ENCODE measurements at places on chromosomes 7 and 10.

DNA sequence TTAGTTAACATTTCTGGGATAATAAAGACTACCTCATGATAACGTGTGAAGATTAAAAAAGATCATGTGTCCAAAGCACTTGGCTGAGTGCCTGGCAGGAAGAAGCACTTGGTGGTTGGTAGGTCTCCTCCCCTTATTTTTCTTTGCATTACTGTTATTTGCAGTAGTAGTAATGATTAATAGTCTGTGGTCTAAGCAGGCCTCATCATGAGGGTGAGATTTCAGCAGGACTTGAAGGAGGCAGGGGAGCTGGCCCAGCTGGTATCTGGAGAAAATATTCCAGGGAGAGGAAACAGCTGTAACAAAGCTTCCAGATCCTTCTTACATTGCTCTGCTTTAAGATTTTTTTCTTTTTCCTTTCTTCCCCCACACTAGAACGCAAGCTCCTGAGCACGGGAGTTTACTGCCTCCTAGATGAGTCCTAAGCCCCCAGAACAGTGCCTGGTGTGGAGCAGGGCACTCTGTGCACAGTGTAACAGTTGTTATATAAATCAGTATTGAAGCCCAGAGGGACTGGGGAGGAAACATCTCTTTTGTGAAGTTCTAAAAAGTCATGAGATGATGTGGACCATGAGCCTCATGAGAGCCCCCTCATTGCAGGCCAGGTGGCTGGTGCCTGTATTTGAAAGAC lies 31.1 kb upstream of the RHEB start:
- DNase-seq, result peak; percentile 10

GRCh38 chr7:38506756-38507155 lies 124.4 kb downstream of the AMPH start:
- no peak for DNase-seq

DNA sequence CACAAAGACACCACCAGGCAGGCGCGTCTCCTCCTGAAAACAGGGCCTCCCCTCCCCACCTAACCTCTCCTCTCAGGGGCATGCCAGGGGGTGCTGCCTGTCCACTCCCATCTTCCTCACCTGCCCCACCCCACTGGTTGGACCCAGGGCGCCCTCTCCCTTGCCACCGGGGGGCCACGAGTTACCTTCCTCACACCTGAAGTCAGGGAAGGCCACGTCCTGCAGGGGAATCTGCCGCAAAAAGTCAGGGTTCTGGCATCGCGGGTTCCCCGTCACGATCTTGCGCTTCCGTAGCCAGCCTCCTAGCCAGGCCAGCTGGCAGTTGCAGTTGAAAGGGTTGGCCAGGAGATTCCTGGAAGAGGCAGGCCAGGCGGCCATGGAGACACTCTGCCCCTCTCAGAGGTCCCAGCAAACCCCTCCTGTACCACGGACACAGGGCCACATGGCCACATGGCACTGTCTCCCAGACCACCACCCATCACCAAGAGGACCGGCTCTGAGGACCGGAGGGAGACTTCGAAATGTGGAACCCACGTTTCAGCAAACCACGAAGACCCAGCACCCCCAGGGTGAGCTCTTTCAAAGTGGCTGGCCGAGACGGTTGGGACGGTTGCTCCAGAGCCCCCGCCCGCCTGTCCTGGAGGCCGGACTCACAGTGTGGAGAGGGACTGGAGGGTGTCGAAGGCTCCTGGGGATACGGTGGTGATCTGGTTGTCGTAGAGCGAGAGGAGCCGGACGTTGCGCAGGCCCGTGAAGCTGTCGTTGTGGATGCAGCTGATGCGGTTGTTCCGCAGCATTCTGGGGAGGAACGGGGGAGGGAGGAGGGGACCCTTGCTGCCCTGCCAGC lies 142.8 kb downstream of the SLIT1 start:
- DNase-seq, result no peak

DNA sequence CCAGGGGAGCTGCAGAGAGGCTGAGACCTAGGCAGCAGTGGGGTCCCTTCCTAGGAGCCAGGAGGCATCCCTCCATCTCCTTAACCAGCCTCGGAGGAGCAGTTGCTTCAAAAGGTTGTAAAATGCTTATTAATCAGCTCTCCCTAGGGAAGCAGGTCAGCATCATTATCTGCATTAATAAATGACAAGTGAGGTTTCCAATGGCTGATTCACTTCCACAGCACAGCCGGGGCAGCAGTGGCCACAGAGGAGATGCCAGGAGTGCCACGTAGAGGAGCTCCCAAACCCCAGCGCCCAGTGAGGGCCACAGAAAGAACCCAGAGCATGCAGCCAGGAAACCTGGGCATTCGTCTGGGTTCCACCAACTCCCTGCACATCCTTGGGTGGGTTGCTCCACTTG lies 8.2 kb upstream of the NPFFR1 start:
- no peak for DNase-seq

DNA sequence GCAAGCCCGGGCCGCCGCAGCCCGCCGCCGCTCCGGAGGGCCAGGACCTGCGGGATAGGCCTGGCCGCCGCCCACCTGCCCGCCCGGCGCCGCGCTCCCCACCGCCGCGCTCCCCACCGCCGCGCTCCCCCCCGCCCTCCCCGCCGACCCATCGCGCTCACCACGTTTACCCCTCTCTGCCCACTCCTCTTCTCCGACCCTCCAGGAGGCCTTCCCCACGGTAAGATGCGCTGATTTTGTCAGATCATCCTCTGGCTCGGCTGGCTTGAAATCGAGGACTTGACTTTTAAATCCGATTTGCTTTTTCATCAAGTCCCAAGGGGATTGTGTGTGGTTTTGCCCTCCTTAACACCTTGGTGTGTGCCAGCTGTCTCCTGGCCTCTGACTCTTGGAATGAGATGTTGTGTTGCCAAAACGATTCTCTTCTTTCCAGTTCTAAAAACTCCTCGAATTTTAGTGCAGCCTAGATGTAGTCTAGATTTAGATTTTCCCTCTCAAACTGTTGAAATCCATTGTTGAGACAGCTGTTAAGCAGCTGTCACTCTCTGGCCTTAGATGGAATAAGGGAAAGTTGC lies 738 bp downstream of the POM121 start:
- DNase-seq, result no peak

GRCh38 chr7:73829505-73829904 lies 1.3 kb upstream of the CLDN4 start:
- DNase-seq, result no peak

- peak; percentile 65 for DNase-seq
These were observed 36.3 kb downstream of the ABCB1 start for GRCh38 chr7:87564296-87564963.

DNA sequence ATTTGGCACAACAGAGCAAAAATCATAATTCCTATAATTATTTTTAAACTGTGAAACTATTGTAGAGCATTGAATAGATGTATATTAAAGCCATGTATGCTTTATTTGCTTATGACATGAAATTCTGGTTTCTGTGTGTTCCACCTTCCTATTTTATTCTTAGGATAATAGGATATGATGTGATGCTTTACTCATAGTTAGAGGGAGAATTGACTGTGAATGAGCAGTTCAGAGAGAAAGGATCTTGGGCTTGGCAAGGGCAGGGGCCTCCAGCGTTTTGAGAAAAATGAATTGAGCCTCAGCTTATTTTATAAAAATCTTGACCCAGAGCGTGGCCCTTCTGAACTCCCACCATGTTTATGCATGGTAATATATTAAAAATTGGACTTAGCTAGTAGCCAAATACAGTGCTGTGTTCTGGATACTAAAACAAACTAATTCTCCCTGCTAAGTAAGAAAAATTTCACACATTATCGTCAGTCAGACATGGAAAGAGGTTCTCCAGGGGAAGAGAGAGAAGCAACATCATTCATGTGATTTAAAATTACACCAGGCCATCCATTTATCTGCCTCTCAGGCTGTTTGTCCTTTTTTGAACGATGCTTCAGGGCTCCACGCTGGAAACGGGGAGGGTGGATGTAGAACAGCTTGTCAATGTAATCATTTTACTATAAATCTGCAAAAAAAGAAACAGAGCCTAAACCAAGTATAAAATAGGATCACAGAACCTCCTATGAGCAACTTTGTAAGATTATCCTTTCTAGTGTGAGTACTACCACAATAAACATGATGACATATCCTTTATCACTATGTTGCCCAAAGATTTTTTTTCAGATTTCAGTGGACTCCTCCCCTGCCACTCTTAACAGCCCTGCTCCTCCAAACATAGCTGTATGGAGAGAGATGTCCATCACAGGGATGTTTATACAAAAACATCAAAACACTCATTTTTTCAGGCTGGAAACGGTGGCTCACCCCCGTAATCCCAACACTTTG lies 258.1 kb upstream of the C7orf33 start:
- no peak for DNase-seq

DNA sequence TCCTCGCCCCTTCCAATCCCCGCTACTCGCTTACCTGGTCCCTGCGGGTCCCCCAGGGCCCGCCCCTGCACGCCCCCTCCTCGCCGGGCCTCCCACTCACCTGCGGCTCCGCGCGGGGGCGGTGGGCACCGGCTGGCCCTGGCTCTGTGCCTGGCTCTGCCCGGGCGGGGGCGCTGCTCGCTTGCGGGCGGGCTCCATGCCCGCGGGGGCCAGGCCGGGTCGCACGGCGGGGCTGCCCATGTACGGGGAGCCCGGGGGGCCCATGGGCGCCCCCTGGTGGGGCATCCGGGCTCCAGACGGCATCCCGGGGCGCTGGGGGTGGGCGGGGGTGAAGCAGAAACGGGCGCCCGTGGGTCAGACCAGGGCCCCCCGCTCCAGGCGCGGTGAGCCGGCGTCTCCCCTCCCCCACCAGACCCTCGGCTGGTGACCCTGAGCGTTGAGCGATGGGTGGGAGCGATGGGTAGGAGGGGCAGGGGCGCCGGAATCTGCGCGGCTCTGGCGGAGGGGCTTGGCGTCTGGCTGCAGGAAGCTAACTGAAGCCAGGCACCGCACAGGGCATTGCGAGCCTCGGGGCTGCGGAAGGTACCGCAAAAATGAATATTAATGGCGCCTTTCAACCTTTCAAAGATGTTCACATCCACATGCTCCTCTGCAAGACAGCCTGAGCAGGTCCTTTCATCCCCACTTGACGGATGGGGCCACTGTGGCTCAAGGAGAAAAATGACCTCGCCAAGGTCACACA lies 3.0 kb downstream of the SMARCD3 start:
- DNase-seq, result no peak

DNA sequence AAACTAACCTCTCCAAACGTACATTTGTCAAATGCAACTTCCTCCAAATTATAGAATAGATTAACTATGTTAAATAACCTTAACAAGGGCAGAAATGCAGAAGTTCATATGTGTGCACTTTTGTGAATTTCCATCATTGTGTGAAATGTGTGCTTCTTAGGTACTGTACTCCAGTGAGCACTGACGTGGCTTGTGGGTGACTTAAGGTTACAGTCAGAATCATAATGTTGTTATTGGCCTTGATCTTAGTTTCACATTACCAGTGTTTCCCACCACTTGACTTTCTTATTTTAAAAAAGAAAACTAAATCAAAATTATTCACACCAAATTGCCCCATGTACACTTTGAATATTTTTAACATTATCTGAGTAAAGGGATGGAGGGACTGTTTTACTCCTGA lies 155.1 kb upstream of the FZD8 start:
- no peak for DNase-seq

DNA sequence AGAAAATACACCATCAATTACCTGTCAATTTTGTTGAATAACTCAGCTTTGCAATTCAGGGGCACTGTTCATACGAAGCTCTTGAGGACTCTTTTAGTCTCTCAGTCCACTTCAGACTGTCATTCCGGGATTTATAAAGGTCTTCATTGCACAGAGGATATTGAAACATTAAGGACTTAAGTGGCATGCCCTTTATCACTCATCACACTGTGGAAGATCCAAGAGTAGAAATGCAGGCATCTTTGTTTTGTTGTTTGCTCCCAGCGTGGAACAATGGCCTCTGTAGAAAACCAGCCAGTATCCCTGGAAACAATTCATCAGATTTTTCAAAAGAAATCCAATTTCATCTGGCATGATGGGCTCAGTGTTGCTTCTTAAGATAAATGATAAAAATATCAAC lies 66.3 kb upstream of the LRGUK start:
- no peak for DNase-seq

GRCh38 chr10:94213001-94213530 lies 149.7 kb downstream of the NOC3L start:
- no peak for DNase-seq

DNA sequence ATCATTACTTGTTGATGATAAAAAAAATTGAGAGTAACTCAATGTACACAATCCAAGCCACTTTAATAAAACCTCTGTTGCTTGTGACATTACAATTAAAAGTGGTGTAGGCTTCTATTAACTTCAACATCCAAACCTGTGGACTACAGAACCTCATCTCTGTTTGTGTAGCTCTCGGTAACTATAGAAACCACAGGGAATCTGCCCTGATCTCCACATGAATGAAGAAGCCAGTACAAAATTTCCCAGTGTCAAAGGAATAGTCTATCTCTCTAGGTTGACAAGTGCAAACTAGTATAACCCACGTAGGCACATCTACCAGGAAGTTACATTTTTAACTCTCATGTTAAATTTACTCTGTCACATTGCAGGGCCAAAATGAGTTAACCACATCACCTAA lies 204.3 kb downstream of the CHCHD3 start:
- no peak for DNase-seq

DNA sequence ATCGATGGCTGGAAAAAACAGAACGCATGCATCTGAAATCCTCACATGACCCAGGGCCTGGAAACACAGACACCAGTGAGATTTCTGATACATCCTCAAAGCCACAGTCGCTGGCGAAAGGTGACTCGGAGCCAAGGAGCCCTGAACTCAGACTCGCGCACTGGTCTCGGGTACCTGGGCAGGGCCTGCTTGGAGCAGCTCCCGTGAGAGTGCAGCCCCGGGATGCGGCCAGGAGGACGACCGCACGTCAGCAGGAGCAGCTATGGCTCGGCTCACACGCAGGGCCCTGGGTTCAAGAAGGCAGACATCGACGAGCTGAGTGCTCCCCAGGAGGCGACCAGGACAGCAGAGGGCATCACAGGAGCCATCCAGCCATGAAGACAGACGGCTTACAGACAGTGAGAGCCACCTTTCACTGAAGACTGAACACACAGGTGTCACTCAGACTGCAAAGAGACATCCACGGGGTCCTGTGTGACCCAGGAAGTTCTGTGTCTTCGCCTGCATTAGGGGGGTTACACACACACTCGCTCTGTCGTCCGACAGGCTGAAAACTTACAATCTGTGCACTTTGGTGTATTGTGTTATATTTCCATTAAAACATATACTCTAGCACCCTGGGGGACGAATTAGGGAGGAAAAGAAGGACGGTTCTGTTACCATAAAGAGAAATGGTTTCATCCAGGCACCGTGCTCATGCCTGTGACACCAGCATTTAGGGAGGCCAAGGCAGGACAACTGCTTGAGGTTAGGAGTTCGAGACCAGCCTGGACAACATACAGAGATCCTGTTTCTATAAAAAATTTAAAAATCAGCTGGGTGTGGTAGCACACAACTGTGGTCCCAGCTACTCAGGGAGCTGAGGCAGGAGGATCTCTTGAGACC lies 227.7 kb downstream of the MAD1L1 start:
- DNase-seq, result no peak

DNA sequence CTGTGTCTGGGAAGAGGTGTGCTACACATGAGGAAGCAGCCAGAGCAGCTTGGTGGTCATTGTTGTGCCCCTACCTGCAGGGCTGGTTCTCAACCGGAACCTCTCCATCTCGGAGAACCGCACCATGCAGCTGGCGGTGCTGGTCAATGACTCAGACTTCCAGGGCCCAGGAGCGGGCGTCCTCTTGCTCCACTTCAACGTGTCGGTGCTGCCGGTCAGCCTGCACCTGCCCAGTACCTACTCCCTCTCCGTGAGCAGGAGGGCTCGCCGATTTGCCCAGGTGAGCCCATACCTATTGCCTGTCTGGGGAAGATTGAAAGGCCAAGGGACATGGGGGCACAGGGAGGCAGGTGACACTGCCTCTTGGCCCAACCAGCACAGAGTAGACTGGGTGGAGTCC lies 29.3 kb upstream of the CSGALNACT2 start:
- DNase-seq, result no peak

GRCh38 chr10:8445353-8445752 lies 390.9 kb downstream of the GATA3 start:
- no peak for DNase-seq

All from Kasumi-1 (cell line).